ENCODE measurements at places on chromosomes 1 and 21. TPM values are rescaled to one million over a fixed set of nuclear protein-coding genes. Genes with fewer than 3 reads are reported as not detected.

RAP1GAP gene
- 588 TPM for total RNA-seq

CCDC181 gene
- 0.40 TPM for total RNA-seq

SMCP gene
- total RNA-seq: not detected

HPCAL4 gene
- 0.11 TPM for total RNA-seq

CYYR1 gene
- total RNA-seq: 10.0 TPM

ADAMTSL4 gene
- 4.5 TPM for total RNA-seq

SPRR1B gene
- not detected for total RNA-seq

TRIM62 gene
- 6.0 TPM for total RNA-seq

DNA sequence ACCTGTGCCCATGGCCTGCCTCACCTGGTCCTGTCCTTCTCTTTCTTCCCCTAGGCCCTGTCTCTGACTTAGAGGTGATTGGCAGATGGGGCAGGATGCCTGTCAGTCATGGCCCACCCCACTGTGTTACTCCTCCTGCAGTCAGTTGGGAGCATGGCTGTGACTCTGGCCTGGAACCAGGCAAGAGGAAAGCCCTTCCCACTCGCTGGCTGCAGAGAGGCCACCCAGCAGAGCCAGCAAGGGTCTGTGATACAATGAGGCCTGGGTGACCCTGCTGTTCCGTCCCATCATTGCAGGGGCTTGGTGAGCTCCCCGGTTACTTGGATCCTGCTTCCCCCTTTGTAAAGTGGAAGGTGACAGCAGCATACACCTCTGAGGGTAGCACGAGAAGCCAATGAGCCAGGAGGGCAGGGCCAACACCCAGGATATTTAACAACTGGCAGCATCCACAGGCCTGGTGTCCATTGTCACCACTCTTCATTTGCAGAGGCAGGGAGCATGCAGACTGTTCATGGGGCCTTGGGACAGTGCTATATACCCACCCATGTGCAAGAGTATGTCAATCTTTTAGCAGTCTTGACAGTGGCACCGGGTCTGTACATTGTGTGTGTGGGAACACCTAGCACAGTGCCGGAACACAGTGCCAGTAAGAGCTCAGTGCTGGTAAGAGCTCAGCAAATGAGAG lies 191.0 kb upstream of the C1orf174 start:
- no peaks in the 10 kb centered on the region for H3K27me3 ChIP-seq
- H3K4me3 ChIP-seq: no peak overlapping the region
- DNase-seq: no peak
- H3K36me3 ChIP-seq: no peaks in the 10 kb centered on the region
- no peak overlapping the region for H3K27ac ChIP-seq
- no peaks in the 10 kb centered on the region for H3K4me1 ChIP-seq

GRCh38 chr1:50493710-50494109 lies 70.5 kb upstream of the DMRTA2 start:
- H3K4me1 ChIP-seq: no peaks in the 10 kb centered on the region
- no peaks in the 10 kb centered on the region for H3K27me3 ChIP-seq
- DNase-seq: no peak
- H3K27ac ChIP-seq: no peak overlapping the region

- no peaks in the 10 kb centered on the region for H3K4me1 ChIP-seq
- no peak overlapping the region for H3K27ac ChIP-seq
- no peaks in the 10 kb centered on the region for H3K36me3 ChIP-seq
- peak; percentile 83 for DNase-seq
Measured at GRCh38 chr1:109640285-109640865, 15.5 kb upstream of the GSTM4 start.

DNA sequence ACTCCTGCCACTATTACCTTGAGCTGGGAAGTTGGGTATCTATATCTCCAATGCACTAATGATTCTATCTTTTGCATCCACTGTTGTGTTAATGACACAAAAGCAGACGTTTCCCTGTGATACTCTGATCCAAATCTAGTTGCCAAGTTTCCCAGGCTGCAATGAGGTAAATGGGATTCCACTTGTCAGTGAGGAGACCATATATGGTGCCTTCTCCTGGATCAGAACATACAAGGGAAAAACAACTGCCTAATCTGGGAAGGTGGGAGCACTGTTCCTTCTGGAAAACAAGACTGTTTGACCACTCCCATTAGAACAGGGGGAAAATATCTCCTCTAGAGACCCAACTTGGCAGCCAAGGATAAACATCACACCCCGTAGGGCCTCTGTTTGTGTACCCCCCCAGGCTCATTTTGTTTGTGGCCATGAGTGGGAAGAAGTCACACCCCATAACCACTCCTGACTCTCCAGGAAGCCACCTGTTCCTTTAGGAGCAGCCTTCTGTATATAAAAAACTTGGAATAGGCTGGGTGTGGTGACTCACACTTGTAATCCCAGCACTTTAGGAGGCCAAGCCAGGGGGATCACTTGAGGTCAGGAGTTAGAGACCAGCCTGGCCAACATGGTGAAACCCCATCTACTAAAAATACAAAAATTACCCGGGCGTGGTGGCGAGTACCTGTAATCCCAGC lies 28.5 kb upstream of the SLC6A9 start:
- no peaks in the 10 kb centered on the region for H3K4me1 ChIP-seq
- H3K27me3 ChIP-seq: no peaks in the 10 kb centered on the region
- DNase-seq: no peak
- H3K27ac ChIP-seq: no peak overlapping the region
- H3K36me3 ChIP-seq: no peaks in the 10 kb centered on the region

DNA sequence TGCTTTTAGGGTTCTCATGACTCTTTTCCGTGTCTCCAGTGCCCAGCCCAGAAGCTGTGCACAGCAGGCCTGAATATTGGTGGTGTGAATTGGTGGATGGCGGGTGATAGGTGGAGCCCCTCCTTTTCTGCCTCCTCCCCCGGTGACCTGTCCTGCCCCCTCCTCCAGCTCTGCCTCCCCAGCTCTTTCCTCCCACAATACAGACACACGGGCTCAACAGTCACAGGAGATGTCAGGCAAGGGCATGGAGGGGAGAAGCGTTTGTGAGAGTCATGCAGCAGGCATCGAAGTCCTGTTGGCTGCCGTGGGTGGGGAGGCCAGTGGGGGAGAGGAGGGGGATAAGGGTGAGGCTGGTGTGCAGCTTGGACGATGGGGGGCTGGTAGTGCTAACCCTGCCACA lies 17.3 kb upstream of the TTC4 start:
- H3K4me1 ChIP-seq: no peaks in the 10 kb centered on the region
- DNase-seq: no peak
- H3K36me3 ChIP-seq: no peaks in the 10 kb centered on the region
- H3K27ac ChIP-seq: no peak overlapping the region
- H3K4me3 ChIP-seq: no peak overlapping the region
- no peaks in the 10 kb centered on the region for H3K27me3 ChIP-seq

- H3K4me1 ChIP-seq: peaks cover 37% of the 10 kb centered on the region
- H3K36me3 ChIP-seq: no peaks in the 10 kb centered on the region
- H3K4me3 ChIP-seq: no peak within 1 kb of the TSS
- peak; percentile 37 for DNase-seq
Measured at GRCh38 chr1:182684116-182684828, at the start of gene RGS8. Gene RGS8, minus strand, starts transcription at chr1:182684587. Its CDS starts 14,938 bp downstream, at chr1:182669649.

DNA sequence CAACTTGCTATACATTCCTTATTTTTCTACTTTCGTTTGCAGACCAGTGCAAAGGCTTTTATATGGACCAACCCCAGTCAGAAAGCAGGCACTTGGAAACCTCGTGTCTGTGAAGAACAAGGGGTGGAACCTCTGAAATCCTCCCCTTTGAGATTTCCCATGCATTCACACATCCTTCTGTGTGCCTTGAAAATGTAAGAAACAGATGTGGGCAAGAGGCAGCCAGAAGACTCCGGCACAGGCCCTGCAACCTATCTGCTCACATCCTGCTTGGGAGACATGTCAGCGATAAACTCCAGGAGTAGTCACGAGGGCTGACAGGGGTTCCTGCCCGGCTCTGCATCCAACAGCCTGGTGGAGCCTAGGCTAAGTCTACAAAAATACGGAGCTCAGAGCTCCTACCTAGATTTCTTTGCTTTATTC lies 42.5 kb downstream of the ETS2 start:
- DNase-seq: no peak
- H3K27me3 ChIP-seq: no peaks in the 10 kb centered on the region
- H3K27ac ChIP-seq: no peak overlapping the region
- H3K4me3 ChIP-seq: no peak overlapping the region

GRCh38 chr1:204782118-204782700 lies 88.5 kb upstream of the NFASC start:
- no peaks in the 10 kb centered on the region for H3K4me1 ChIP-seq
- no peak for DNase-seq
- H3K27ac ChIP-seq: no peak overlapping the region
- H3K27me3 ChIP-seq: no peaks in the 10 kb centered on the region
- H3K36me3 ChIP-seq: no peaks in the 10 kb centered on the region

DNA sequence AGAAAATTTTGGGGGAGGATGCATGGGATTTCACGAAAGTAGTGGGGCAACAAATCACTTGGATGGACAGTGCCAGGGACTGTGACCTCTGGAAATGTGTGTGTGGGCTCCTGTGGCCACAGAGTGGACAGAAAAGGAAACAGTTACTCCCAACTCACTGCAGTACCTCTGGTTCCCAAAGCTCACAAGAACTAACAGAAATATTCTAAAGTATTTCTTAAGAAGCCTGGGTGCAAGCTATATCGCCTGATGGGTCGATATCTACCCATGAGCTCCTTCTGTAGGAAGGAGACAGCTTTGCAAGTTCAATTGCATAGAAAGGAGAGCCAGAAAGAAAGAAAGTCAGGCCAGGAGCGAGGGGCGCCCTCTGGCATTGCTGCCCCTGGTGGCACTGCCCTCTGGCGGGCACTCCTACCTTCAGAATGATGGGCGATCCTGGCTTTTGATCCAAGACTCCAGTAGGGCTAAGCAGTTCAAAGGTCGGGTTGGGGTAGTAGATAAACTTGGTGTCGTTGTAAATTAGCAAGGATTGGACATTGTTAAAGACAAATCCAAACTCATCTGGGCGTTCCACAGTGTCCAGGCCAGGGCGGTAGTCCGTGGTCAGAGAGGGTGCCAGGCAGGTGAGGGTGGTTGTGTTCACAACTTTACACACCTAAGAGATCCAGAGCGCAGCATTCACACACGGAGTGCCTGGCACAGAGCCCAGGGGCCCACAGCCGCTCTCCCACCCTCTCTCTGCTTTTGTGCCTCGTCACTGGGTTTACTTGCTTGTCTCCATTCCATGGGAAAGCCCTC lies 134.7 kb upstream of the CD34 start:
- H3K4me3 ChIP-seq: no peak overlapping the region
- H3K36me3 ChIP-seq: peaks cover 7% of the 10 kb centered on the region
- H3K4me1 ChIP-seq: peaks cover 49% of the 10 kb centered on the region
- no peaks in the 10 kb centered on the region for H3K27me3 ChIP-seq
- DNase-seq: no peak

- DNase-seq: no peak
- H3K27me3 ChIP-seq: no peaks in the 10 kb centered on the region
- H3K27ac ChIP-seq: no peak overlapping the region
- H3K4me3 ChIP-seq: no peak overlapping the region
- H3K4me1 ChIP-seq: no peaks in the 10 kb centered on the region
Measured at GRCh38 chr1:239368436-239369109, 17.8 kb upstream of the CHRM3 start.

- DNase-seq: no peak
- no peaks in the 10 kb centered on the region for H3K4me1 ChIP-seq
- H3K27me3 ChIP-seq: no peaks in the 10 kb centered on the region
- H3K4me3 ChIP-seq: no peak overlapping the region
- no peak overlapping the region for H3K27ac ChIP-seq
Measured at GRCh38 chr1:229928767-229929166, 138.3 kb upstream of the GALNT2 start.

DNA sequence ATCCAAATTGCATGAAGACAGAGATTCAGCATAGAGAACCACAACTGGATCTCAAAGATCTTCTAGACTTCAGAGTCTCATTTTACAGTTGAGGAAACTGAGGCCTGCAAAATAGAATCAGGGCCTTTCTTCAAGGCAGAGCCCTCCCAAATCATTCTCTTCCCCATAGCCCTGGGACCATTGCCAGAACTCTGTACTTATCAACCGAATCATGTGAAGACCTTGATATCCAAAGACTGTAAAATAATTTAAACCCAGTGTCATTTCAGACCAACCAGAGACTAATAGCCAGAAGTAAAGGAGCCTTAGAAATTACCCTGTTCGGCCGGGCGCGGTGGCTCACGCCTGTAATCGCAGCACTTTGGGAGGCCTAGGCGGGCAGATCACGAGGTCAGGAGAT lies 90.1 kb downstream of the DTL start:
- H3K27me3 ChIP-seq: no peaks in the 10 kb centered on the region
- no peaks in the 10 kb centered on the region for H3K36me3 ChIP-seq
- no peaks in the 10 kb centered on the region for H3K4me1 ChIP-seq
- H3K27ac ChIP-seq: no peak overlapping the region
- H3K4me3 ChIP-seq: no peak overlapping the region

DNA sequence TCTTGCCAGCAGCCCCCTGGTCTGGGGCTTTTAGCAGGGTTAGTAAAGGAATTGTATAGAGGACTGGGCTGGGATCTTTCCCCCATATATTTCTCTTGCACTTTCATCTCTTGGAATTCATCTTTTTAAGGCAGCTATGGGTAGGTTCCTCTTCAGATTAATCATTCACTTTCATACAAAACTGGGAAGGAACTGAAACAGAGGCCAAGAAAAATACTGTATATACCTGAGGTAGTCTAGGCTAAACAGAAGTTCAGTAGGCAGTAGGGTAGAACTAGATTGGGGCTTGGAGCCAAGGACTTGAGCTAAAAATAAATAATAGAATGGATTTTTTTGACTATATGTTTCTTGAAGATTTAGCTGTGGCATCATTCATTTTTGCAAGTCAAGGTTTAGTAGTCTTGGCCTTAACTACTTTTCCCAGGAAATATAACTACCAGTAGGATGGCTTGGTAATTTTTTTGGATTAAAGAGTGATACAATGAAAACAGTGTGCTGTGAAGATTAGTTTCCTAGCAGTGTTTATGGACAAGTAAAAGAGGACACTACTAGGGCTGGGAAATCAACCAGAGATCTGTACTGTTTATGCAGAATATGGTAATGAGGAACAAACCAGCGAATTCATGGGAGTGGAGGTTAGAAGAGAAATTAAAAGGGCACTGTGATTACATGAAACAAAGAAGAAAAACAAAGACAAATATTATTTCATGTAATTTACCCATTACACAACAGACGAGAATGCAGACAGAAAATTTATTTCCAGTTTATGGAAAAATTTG lies 50.9 kb upstream of the PTGS2 start:
- no peaks in the 10 kb centered on the region for H3K4me1 ChIP-seq
- H3K4me3 ChIP-seq: no peak overlapping the region
- H3K27ac ChIP-seq: no peak overlapping the region
